Hippocampal formation (tissue), 2 donors: ENCODE measurements at places on chromosomes 11 and 22.

- DNase-seq, result no peak
These were observed 616 bp downstream of the BTBD10 start for GRCh38 chr11:13462311-13462900.

- no peak for DNase-seq
These were observed 36.9 kb downstream of the PPP2R1B start for GRCh38 chr11:111729071-111729830.

DNA sequence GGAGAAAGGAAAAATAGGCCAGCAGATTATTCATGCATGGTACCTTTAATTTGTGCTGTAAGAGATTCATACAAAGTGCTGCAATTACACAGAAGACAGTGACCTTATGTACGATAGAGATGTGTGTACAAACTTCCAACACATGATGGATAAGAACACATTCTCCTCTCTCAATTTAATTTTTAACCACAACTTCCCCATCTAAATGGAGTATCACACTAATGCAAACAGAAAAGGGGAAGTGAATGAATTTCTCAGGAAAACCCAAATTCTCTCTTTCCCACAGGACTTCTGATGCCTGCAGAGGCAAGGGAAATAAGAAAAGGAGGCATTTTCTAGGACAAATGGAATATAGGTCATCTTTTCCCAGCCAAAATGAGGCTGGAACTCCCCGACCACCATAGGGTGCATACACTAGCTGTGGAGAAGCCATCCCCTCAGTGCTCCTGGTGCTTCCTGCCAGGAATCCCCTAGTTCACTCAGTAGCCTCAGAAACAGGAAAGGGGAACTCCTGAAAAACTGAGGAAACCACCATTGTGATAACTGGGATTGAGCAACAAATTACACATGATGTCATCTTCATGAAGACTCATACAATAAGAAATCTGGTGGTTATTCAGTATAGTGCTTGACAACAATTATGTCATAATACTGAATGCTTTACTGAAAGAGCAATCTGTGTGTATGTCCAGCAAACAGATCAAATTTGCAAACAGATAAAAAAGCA lies 22.4 kb downstream of the MMP10 start:
- no peak for DNase-seq

GRCh38 chr11:106047631-106048030 lies 25.6 kb upstream of the MSANTD4 start:
- DNase-seq, result no peak

DNA sequence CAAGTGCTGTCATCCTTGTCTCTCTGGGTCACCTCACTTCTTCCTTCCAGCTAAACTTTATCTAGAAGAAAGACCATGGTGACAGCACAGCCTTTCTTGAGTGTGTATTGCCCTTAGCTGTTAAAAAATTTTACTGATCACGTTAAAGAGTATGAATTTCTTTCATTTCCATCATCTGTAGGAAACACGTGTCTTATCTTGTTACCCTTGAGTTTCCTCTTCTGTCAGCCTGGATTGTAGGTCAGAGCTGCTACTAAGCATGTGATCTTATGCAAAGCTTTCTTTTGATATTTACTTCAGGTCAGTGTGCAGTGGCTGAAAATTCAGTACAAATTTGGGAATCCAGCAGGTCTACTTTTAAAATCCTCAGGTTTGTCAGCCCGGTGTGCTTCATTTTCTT lies 512.2 kb upstream of the ARHGAP42 start:
- DNase-seq, result no peak

- DNase-seq, result no peak
These were observed 19.4 kb downstream of the RELT start for GRCh38 chr11:73395297-73396208.

DNA sequence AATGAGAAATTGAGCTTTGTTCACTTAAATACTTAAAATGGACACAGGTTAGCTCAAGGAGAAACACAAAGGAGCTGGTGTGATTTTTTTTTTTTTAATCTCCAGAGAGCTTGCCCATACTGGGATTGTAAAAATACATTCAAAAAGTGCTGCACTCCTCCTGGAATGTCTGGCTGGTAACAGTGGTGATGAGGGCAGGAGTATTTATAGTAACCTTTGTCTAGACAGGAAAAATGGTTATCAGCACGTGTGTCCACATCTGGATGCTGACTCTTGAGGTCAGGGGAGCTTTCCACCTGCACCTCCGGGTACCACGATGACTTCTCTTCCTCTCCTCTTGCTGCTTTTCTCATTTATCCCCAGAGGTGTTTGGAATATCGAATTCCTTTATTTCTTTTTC lies 30.1 kb downstream of the EXT2 start:
- no peak for DNase-seq

GRCh38 chr22:29661336-29661735 lies 57.9 kb downstream of the NF2 start:
- DNase-seq, result no peak
